ENCODE measurements at places on chromosomes 6 and 20.

GRCh38 chr6:18763086-18763485 is 375.9 kb downstream of the RNF144B start:
- DNase-seq, result no peak

- no peak for DNase-seq
These were observed 135.3 kb upstream of the NEDD9 start for GRCh38 chr6:11367638-11368199.

- DNase-seq, result peak; percentile 72
These were observed 45.5 kb upstream of the SUPT3H start for GRCh38 chr6:45423111-45423823.

GRCh38 chr6:148837941-148838340 is 91.1 kb downstream of the UST start:
- DNase-seq, result no peak

GRCh38 chr20:41359541-41360011 is 7.0 kb downstream of the EMILIN3 start:
- DNase-seq, result no peak

GRCh38 chr6:21091411-21091810 is 502.1 kb upstream of the SOX4 start:
- no peak for DNase-seq

- DNase-seq, result no peak
These were observed 55.7 kb downstream of the PCSK2 start for GRCh38 chr20:17282501-17282900.

DNA sequence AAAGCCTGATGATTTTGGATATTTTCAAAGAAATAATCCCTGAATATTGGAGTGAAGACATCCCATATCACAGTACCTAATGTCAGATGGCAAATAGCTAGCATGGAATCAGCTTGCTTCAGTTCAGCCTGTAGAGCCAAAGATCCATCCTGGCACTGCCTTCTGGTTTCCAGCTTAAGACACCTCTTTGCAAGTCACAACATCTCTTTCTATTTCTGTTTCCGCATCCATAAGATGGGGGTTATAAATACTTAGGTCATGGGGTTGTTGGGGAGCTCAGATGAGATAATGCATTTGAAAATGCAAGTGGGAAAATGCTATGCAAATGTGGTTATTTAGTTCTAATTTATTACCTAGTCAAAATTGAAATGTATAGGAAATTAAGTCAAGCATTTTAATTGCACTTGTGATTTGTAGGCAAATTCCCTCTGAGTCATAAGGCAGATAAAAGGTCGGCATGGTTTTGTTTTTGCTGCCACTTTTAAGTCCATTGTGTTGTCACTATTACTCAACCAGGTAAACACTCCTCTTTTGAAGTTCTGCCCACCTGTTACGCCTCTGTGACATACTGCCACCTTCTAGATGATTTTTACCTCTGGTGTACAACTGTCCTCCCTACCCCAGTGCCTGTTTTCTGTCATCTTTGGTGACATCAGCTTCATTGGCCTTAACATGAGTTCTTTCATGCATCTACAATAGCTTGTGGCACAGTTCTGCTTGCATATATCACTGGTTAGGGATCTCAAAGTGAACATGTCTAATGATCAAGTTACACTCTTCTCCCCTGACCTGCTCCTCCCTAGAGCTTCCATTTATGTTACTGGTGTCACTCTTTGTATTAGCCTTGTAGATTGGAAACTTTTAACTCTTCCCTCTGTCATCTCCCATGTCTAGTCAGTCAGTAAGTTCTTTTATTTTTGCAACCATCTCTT is 96.6 kb downstream of the CDKAL1 start:
- peak; percentile 32 for DNase-seq

GRCh38 chr6:16158943-16159557 is 30.2 kb downstream of the MYLIP start:
- DNase-seq, result no peak

DNA sequence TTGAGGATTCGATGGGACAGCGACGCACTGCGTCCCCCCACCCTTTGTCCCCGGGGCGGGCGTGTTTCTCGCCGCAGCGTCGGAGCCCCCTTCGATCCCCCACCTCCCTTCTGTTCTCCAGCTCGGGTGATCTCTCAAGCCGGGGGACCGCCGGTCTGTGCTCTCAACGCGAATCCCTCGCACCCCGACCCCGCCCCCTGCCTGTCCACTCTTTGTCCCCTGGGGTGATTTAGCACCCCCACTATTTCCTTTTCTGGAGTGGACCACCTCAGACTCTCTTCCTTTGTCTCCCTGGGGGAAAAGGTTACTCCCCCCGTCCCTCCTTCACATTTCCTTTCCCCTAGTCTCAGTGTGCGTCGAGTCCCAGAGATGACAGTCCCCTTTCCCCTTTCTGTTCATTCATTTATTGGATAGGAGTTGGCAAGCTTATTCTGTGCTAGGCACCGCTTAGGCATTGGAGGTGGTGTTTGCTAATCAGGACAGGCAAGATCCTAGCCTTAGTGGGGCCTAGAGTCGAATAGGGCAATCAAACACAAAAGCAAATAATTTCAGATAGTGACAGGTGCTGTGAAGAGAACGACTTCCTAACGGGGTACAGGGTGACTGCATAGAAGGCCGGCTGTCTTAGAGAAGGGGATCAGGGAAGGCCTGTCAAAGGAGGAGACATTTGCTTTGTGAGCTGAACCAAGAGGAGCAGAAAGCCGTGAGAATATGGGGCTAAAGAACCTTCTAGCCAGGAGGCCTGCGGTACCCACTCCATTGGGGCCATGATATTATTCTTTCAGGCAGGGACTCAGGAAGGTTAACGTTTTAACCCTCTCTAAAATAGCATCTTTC is 741 bp downstream of the PTPN1 start:
- no peak for DNase-seq

- DNase-seq, result peak; percentile 54
These were observed 5.4 kb downstream of the ADA start for GRCh38 chr20:44646023-44646640.

DNA sequence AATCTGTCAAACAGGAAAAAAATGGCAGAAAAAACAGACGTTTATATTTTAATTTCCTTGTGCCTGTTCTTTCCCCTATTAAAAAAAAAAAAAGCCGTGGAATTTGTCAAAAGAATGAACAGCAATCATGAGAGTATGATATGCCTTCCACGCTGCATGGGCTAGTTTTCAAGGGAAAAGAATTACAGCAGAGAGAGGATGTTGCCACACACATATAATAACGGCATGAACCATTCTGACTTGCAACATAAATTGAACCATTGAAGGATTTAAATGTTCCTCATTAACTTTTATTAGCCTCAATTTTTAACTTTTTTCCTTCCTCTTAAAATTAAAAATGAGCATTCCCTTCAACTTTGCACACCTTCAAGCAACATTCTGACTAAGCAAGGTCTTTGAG is 301.8 kb downstream of the FOXC1 start:
- DNase-seq, result no peak

GRCh38 chr6:128240024-128240428 is 280.4 kb downstream of the PTPRK start:
- no peak for DNase-seq

- no peak for DNase-seq
These were observed 17.3 kb downstream of the FARS2 start for GRCh38 chr6:5278565-5279120.

DNA sequence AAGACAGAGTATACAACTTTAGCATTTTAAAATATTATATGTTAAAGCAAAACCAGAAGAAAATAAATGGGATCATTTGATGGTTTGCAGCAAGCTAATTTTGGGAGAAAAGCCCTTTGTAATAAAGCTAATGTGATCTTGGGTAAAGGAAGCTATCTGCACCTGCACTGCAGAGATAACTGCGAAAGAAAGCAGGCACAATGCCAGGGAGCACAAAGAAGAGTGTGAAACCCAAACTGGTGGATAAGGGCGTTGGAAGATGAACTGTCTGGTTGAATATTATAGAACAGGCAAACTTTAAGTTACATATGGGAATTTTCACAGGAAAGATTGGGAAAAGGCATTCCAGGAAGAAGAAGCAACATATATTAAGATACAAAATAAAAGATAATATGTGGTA is 179.2 kb upstream of the KHDRBS2 start:
- DNase-seq, result no peak

DNA sequence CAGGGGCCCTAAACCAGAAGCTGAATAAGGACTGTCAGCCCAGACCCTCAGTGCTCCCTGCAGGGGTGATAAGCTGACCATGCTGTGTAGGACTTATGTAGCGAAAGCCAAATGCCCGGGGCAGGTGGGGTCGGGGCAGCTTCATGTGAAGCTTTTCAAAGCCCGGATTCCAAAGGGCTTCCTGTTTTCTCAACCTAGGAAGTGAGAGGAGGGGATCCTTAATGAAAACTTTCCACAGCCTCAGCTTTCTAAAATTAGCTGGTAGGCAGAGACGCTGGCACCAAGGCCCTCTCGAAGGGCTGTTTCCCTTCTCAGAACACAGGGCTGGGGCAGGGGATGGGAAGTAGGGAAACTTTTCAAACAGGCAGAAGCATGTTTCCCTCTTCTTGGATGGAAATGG is 148.9 kb downstream of the NFATC2 start:
- no peak for DNase-seq

GRCh38 chr20:40866056-40866455 is 162.6 kb upstream of the TOP1 start:
- DNase-seq, result no peak

DNA sequence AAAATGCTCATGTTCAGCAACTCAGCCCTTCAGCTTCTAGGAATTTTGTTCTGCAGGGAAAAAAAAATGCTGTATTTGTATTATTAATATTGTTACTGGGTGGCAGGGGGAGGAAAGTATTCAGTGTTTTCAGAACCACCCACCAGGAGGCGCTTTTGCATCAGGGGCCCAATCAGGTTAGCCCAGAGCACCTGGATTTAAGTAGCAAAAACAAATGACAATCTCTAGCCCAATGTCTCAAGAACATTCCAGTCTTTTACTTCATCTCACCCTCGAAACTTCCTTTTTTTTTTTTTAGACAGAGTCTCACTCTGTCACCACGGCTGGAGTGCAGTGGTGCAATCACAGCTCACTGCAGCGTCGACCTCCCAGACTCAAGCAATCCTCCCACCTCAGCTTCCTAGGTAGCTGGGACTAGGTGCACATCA is 635 bp upstream of the C20orf203 start:
- peak; percentile 61 for DNase-seq

DNA sequence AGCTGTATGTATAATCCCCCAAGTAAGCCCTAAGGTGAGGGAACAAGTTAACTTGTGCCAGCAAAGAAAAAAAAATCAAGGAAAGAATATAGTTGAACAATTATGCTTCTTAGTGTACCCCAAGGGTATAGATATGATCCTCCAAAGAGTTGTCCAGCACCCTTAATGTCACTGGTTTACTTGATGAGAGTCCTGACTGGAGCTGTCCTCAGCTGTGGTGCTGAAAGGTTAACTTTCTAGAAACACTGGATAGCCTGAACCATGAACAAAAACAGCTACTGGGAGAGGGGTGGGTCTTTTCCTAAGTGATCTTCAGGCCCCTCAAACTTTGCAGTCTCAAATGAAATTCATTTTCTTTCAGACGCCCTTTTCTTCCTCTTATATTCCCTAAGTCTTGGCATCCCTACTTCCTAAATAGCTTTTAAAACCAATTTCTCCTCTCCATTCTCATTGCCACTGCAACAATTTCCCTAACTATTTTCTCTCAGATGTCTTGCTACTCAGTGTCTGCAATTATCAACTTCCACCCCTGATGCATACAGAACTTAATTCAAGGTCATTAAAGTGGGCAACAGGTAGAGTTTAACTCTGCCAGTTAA is 83.5 kb upstream of the PROKR2 start:
- no peak for DNase-seq

GRCh38 chr20:63101781-63102720 is 95.3 kb upstream of the BHLHE23 start:
- peak; percentile 77 for DNase-seq

- DNase-seq, result no peak
These were observed 36.0 kb upstream of the AKIRIN2 start for GRCh38 chr6:87738000-87738399.

- no peak for DNase-seq
These were observed 173.1 kb downstream of the HS3ST5 start for GRCh38 chr6:114169763-114170162.

GRCh38 chr6:40247516-40248115 is 313.4 kb upstream of the MOCS1 start:
- no peak for DNase-seq

DNA sequence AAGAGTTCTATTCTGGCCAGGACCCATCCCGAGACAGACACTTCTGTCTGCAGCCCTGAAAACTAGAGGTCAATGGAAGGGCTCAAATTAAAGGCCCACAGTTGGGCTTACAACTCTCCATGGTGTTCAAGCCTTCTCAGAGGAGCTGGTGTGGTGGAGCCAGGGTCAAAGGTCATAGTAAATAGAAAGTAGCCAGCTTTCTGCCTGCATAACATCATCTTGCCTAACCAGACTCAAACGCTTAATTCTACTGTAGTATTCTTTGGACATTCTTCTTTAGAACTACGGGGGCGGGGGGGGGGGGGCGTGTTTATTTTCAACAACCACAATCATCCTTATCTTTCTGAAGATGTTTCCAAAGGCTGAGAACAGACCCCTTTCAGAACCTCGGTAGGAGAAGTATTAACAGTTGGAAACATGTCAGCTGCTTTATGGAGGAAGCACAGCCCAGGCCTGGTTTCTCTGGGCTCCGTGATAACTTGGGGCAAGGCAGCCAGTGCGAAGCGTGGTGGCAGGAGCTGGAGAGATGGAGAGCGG is 1.5 kb upstream of the RREB1 start:
- no peak for DNase-seq

DNA sequence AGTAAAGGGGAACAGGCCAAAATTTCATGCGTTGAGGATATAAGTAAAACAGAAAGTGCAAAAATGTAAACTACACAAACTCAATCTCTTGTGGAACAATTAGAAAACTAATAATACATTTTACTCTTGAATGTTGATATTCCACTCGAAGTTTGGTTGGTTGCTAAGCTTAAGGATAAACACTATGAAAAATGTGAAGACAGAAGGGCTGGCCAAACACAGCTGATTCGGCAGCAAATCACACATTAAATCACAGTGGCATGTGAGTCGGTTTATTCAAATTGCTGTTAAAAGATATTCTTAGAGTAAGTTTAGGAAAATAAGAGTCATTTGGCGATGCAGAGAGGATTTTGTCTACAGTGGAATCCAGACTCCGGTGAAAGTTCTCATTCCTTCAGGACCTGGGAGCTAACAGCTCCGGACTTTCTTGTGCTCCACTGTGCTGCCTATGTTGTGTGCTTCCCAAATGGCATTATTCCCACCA is 1.4 kb upstream of the EPM2A start:
- DNase-seq, result no peak

- DNase-seq, result no peak
These were observed 1.8 kb downstream of the SNRPB start for GRCh38 chr20:2468581-2469407.

GRCh38 chr20:23509247-23509913 is 18.5 kb downstream of the CST8 start:
- DNase-seq, result no peak

- no peak for DNase-seq
These were observed 26.4 kb downstream of the RMND1 start for GRCh38 chr6:151425561-151425960.

DNA sequence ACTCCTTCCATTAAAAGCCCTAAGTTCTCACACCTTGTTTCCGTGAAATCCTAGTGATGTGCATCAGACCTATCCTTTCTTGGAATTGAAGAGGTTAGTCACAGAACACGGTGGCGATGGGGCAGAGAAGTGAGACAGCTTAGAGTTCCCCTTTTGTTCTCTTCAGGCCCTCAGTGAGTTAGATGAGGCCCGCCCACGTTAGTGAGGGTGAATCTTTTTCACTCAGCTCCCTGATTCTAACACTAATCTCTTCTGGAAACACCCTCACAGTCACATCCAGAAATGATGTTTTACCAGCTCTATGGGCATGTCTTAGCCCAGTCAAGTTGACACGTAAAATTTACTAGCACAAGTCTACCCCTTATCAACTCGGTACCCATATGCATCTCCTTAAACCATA is 172.7 kb upstream of the NOX3 start:
- DNase-seq, result peak; percentile 39

- no peak for DNase-seq
These were observed 21.2 kb downstream of the MKKS start for GRCh38 chr20:10412591-10413408.
